Omental fat pad (tissue), 4 donors: ENCODE measurements at places on chromosomes 6 and 20. TPM values are rescaled to one million over a fixed set of nuclear protein-coding genes. Genes with fewer than 3 reads are reported as not detected.

GRCh38 chr6:40896696-40897095 is 142.3 kb downstream of the UNC5CL start:
- DNase-seq: no peak

GRCh38 chr6:132596201-132596600 is 6.7 kb upstream of the TAAR5 start:
- no peak for DNase-seq

GRCh38 chr6:7261852-7262461 is 51.0 kb downstream of the SSR1 start:
- DNase-seq: no peak

- no peak for DNase-seq
Measured at GRCh38 chr20:10171864-10172751, 46.5 kb upstream of the SNAP25 start.

DNA sequence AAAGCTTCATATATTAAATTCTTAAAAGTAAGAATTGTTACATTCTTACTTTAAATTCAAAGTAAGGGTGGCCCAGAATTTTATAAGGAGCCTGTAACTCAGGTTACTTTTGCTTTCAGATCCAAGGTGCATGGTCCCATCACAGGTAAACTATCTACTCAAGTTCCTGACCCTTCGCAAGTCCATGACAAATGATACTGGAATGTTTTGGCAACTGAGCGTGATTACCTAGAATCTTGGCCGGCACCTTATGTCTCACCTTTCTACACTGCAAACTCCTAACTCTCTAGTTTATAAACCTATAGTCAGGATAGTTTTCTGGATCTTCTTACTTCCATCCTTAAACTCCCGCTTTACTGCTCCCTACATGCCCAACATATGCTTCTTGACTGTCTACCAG is 67.9 kb upstream of the HMGN3 start:
- DNase-seq: no peak

DNA sequence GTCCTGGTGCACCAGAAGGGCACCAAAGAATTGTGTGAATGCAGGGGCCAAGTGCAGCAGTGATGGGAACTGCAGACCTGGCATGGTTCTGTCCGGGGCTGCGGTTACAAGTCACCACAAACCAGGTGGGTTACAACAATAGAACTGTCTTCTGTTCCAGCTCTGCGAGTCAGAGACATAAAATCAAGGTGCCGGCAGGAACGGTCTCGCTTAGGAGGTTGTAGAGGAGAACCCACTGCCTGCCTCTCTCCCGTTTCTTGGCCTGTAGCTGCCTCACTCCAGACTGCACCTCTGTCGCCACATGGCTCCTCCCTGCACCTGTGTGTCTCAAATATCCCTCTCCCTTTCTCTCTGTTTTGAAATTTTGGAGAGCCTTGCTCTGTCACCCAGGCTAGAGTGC is 143.3 kb downstream of the TAF4 start:
- no peak for DNase-seq

- no peak for DNase-seq
Measured at GRCh38 chr6:104653781-104654180, 205.9 kb downstream of the HACE1 start.

- DNase-seq: no peak
Measured at GRCh38 chr6:71496722-71497033, 208.1 kb downstream of the OGFRL1 start.

DNA sequence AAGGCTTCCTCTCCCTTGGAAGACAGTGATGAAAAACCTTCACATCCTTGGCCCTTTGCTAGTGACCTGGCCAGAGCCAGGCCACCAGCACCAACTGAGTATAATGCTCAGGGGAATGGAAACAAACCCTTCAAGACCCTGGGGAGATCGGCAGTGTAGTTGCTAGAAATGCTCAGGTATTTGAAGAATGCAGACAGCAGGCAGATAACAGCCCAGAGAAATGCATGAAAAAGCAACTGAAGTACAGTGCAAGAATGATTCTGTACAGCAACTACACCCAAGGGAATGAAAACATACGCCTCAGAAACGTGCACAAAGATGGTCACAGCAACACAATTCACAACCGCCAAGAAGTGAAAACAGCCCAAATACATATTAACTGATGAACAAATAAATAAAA is 41.1 kb downstream of the PPP1R3G start:
- no peak for DNase-seq

GRCh38 chr20:36063916-36064657 is 90.5 kb upstream of the EPB41L1 start:
- DNase-seq: no peak

DNA sequence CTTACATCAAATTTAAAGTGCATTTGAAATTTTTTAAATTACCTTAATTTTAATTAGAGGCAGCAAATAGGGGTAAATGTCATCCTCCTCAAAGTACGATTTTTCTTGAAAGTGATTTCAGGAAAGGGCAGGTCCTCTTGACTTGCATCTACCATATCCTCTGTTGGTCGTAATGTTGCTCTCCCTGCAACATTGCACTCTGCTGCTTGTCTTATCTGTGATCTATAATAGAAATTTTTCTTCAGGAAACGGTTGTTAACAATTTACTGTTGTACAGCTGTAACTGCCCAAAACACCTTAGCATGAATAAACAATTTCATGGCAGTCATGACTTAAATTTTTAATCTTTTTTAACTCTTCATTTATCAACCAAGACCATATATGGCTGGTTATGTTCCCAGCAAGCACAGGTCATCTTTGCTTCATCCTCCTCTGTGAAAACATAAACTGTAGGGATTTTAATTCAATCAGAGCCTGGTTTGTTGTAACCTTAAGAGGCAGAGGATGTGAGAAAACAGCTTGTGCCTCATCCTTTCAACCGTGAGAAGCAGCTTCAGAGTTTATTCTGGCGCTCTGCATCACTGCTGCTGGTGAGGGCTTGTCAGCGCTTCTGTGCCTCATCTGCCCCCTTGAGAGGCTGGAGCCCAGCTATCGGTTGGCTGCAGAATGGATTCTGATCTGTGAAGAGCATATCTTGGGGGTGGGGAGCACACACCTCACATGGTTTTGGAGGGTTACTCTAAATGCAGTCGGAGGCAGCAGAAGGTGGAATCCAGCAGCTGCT is 56.0 kb downstream of the CTNNBL1 start:
- no peak for DNase-seq

- DNase-seq: no peak
Measured at GRCh38 chr6:144844596-144844995, 559.5 kb downstream of the UTRN start.

DNA sequence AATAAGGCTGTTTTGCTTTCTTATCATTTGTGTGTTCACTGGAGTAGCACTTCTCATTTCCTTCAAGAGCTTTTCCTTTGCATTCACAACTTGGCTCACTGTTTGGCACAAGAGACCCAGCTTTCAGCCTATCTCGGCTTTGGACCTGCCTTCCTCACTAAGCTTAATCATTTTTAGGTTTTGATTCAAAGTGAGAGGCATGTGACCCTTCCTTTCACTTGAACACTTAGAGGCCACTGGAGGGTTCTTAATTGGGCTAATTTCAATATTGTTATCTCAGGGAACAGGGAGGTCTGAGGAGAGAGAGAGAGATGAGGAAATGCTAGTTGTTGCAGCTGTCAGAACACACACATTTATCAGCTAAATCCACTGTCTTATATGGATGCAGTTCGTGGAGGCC is 82.9 kb upstream of the SCAF8 start:
- DNase-seq: no peak

- DNase-seq: no peak
Measured at GRCh38 chr20:62837790-62838127, 20.9 kb downstream of the COL9A3 start.

GRCh38 chr20:10218536-10219451 is at the start of gene SNAP25:
Gene SNAP25, plus strand, starts transcription at chr20:10218830. Its CDS starts 56,662 bp downstream, at chr20:10275492.
- peak; percentile 25 for DNase-seq

DNA sequence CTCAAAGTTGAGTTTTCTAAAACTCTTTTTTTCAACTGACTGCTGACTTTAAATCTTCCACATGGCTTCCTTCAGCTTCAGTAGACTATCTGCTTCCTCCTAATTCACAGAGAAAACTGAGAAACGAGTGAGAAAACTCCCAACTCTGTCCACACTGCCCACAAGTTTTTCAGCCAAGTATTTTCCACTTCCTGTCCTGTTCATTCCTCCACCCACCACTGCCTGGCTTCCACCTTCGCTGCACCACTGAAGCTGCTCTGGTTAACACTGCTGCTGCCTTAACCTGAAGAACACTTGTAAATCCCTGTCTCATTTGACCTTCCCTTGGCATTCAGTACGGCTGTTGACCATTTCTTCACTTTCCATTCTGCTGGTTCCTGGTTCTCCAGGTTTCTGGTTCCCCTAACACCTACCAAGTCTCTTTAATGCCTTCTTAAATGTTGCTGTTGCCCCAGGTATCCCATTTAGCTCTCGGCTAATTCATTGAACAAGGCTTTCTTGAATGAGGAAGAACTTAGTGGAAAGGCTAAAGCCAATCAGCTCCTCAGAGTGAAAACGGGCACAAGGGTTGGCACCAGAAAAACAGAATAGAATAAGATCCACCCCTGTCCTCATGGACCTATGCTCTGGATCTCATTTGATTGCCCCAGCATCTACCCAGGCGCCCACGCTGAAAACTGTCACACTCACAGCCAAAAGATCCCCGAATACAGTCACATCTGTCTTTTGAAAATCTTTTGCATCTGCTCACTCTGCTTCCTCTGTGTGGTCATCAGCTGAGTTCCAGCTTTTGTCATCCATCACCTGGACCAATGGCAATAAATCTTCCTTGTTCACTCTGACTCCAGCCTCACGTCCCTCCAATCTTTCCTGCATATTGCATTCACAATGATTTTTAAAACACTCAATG is 104.4 kb upstream of the TAB2 start:
- no peak for DNase-seq

DNA sequence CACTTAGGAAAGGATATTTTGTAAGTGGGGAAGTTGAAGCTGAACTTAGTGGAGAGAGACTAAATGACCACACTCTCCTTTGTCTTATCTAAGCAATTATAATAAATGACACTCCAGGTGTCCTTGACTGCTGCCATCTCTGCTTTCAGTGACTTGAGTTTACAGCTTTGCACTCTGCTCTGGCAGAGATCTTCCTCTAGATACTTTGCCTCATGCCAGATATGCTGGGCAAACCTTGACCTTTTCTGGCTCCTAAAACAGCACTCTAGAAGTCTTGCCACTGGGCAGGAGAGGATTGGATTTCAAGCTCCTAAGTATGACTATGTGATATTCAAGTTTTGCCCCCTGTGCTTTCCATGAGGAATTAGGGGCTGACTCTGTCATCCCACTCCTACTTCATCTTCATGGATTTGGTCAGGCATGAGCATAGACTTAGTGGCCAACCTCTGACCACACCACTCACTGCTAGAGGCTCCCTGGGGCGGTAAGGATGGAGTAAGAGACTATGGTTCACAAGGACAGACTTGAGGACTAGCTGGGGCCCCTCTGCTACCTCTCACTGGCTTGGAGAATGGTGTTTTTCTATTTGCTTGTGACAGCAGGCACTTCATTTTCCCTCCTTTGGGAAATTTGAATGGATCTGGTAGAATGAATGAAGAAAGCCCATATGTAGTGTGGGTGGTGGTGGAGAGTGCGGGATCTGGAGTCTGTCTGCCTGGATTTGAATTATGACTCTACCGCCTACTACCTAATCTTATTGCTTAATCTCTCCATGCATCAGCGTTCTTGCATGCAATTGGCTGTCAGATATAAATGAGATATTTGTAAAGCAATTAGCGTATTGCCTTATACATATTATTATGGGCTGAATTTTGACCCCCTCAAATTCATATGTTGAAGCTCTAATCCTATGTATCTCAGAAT is 191.4 kb downstream of the REV3L start:
- no peak for DNase-seq

DNA sequence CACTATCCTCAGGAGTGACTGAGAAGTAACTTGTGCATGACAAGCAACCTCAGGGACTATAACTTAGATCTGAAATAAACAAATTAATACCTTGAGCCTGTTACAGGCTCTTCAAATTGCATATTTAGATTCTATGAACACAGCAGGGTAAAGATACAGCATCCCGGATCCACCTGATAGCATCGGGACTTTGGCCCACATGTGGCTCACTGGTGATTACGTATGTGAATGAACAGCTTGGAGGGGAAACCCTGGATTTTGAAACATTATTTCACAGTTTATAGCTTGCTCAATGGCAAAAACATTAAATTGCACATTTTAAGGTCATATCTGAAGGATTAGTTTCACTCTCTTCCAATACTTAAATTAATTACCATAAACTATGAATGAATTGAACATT is 133.2 kb downstream of the KHDRBS2 start:
- no peak for DNase-seq

DNA sequence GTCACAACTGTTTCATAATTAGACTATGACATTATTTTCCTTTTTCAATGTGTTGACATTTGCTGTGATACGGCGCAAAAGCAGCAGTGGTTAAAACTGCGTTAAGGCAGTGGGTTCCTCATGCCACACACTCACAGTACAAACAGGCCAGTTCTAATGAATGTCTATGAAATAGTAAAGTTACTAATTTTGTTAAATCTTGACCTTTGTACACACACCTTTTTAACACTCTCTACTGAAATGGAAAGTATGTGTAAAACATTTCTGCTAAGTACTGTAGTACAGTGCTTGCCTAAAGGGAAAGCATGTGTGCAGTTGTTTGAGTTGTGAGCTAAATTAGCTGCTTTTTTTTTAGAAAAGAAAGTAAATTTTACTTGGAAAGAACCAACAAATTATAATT is 60.3 kb downstream of the CDS2 start:
- DNase-seq: no peak

DNA sequence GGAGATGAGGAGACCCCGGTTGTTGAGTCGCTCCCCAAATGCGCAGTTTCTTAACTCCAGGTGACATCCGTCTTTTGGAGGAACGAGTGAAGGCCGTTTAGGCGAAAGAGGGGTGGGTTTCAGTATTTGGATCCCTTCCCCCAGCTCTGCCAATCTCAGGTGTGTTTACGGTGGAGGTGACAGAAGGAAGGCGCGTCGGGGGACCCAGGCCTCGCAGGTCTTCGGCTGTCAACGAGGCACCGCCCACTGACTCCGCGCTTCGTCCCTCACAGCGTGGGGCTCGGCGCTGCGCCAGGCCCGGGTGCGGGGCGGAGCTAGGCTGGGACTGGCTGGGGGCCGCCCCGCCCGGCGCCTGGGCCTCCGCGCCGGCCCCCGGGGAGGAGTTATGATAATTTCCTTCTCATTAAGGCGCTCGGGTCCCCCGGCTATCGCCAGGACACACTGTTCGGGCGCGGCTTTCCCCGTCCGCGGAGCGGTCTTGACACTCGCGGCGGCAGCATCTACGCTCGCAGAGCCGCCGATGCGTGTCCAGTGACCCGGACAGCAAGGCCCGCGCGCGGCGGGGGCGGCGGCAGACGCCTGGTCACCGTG is at the start of gene TFAP2C:
Gene TFAP2C (plus strand): TSS at position 434 of the 591 bp plus-strand sequence. CDS start 239 bp downstream, outside the sequence.
- peak; percentile 63 for DNase-seq

The SPATS1 gene
- total RNA-seq: not detected

The C20orf202 gene
- total RNA-seq: not detected

The BPIFB4 gene
- not detected for total RNA-seq

The PSORS1C1 gene
- total RNA-seq: 1.3 TPM

The NFS1 gene
- 16.1 TPM for total RNA-seq

The PGC gene
- total RNA-seq: not detected

The NELFE gene
- total RNA-seq: 94.0 TPM

The PDE7B gene
- 15.0 TPM for total RNA-seq
